ENCODE measurements at places on chromosomes 1 and 21.
A peak's percentile ranks its signal among the peaks of the same experiment; 100 is the strongest.

DNA sequence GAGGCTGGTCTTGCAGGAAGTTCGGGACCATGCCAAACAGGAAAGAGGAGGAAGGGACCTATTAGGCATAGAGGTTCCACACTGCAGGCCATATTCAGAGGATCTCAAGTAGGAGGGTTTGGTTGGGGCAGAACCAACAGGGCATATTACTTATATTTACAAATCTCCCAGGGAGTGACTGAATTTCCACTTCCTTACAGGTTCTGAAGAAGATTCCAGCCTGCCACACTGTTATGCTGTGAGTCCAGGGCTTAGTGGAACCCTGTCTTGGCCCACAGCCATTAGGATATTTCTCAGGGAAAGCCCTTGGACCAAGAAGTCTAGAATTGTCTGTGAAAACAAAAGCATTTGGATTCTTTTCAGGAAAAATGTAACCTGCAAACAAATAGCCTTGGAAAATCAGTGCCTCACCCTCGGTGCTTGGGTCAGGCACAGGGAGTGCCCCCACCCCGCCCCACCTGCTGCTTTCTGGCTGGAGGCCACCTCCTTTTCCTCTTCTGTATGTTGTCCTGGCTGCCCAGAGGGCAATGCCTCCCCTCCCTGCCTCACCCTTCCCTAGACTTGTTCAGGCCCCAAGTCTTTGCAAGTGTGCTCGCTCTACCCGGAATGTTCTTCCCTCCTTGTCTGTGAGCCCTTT, 41.0 kb upstream of the JUN start:
- H3K27me3 ChIP-seq: no peaks in the 10 kb centered on the region
- no peak overlapping the region for H3K27ac ChIP-seq
- H3K36me3 ChIP-seq: no peaks in the 10 kb centered on the region

GRCh38 chr1:100037927-100038659, 68.3 kb downstream of the SLC35A3 start:
- DNase-seq: peak; percentile 78
- H3K4me3 ChIP-seq: peak overlapping the region; percentile 76
- peak overlapping the region; percentile 87 for H3K27ac ChIP-seq
- no peaks in the 10 kb centered on the region for H3K36me3 ChIP-seq
- H3K4me1 ChIP-seq: no peaks in the 10 kb centered on the region

DNA sequence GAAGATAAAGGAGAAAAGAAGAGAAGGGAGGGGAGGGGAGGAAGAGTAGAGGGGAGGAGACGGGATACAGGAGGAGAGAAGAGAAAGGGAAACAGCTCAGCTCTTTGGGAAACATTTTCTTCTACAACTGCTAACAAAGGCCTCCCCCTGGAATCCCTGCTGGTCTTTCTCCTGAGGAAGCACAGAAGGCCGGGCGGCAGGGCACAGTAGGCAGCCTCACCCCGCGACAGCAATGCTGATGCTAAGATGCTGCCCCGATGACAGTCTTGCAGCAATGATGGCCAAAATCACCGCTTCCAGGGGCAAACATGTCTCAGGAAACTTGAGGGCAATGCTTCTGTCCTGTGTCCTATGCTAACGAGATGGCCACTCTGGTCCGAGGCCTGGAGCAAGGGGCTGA, 5.2 kb downstream of the KIAA2013 start:
- peaks cover 5% of the 10 kb centered on the region for H3K4me1 ChIP-seq
- DNase-seq: no peak
- H3K27me3 ChIP-seq: no peaks in the 10 kb centered on the region

DNA sequence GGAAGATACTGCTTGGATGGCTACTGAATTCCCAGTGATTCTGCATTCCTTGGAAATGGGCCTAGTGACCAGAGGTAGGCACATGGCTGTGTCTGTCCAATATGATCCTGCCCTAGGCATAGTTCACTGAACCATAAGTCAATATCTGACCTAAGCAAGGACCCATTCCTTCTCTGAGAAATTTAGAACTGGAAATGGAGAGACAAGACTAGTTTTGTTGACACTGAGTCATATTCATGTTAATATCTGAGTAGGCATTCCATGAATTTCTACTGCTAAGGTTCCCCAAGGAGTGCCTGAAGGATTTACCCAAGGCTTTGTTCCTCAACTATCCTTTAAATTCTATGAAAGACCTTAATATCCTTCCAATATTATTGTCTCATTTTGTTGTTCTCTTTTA, 329.8 kb upstream of the BEND5 start:
- H3K27me3 ChIP-seq: no peaks in the 10 kb centered on the region
- H3K27ac ChIP-seq: no peak overlapping the region

GRCh38 chr1:181179987-181180365, 91.5 kb downstream of the IER5 start:
- no peak overlapping the region for H3K27ac ChIP-seq
- no peaks in the 10 kb centered on the region for H3K36me3 ChIP-seq
- no peaks in the 10 kb centered on the region for H3K4me1 ChIP-seq
- no peak overlapping the region for H3K4me3 ChIP-seq
- peak; percentile 16 for DNase-seq

- H3K4me1 ChIP-seq: no peaks in the 10 kb centered on the region
- H3K4me3 ChIP-seq: no peak overlapping the region
- H3K27me3 ChIP-seq: no peaks in the 10 kb centered on the region
- DNase-seq: no peak
Observed at GRCh38 chr1:240854367-240854766, 242.4 kb upstream of the GREM2 start.

DNA sequence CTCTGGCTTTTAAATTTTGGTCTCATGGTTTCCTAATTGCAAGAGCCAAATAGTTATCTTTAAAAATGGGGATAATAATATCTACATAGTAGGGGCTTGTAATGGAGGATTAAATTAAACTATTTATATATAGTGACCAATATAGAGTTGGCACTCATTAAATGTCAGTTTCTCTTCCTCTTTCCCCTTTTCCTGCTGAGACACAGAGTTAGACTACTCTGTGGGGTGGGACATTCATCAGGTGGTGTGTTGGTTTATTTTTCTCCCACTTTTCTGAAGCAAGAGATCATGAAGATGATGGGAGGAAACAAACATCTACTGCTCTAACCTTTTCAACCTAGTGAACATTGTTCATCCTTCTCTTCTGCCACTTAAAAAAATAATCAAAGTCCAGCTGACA, 17.3 kb upstream of the RAP1A start:
- no peaks in the 10 kb centered on the region for H3K36me3 ChIP-seq
- no peaks in the 10 kb centered on the region for H3K27me3 ChIP-seq
- DNase-seq: no peak
- H3K4me1 ChIP-seq: peaks cover 59% of the 10 kb centered on the region
- H3K4me3 ChIP-seq: no peak overlapping the region
- H3K27ac ChIP-seq: peak overlapping the region; percentile 97

GRCh38 chr1:202954057-202954745, 3.9 kb downstream of the ADIPOR1 start:
- no peak for DNase-seq
- no peaks in the 10 kb centered on the region for H3K27me3 ChIP-seq
- peaks cover 5% of the 10 kb centered on the region for H3K36me3 ChIP-seq
- no peak overlapping the region for H3K4me3 ChIP-seq
- peaks cover 17% of the 10 kb centered on the region for H3K4me1 ChIP-seq

DNA sequence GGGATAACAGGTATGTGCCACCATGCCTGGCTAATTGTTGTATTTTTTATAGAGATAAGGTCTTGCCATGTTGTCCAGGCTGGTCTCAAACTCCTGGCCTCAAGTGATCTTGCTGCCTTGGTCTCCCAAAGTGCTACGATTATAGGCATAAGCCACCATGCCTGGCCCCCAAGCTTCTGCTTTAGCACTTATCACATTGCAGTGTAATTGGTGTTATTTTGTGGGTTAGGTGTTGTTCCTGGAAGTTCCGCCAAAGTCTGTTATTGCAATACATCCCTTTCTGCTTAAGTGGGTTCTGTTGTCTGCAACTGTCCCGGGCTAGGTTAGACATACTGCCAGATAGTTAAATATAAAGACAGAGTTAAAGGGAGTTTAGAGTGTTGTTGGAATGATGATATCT, 3.4 kb downstream of the ZCCHC17 start:
- no peaks in the 10 kb centered on the region for H3K36me3 ChIP-seq
- no peak overlapping the region for H3K27ac ChIP-seq
- no peak overlapping the region for H3K4me3 ChIP-seq
- H3K27me3 ChIP-seq: no peaks in the 10 kb centered on the region
- H3K4me1 ChIP-seq: peaks cover 8% of the 10 kb centered on the region
- no peak for DNase-seq

- H3K27ac ChIP-seq: no peak overlapping the region
- no peak overlapping the region for H3K4me3 ChIP-seq
- H3K4me1 ChIP-seq: no peaks in the 10 kb centered on the region
- H3K27me3 ChIP-seq: no peaks in the 10 kb centered on the region
- no peak for DNase-seq
Observed at GRCh38 chr1:59139396-59139795, 157.5 kb upstream of the FGGY start.

GRCh38 chr21:34129039-34129891, 55.9 kb downstream of the MRPS6 start:
- DNase-seq: no peak
- no peak overlapping the region for H3K27ac ChIP-seq
- 0 out of 2 replicates have a peak, but pooled peaks cover 2% of the 10 kb centered on the region for H3K36me3 ChIP-seq
- H3K27me3 ChIP-seq: no peaks in the 10 kb centered on the region
- H3K4me3 ChIP-seq: no peak overlapping the region

GRCh38 chr1:161721738-161722343, 497 bp downstream of the FCRLB start:
- H3K27ac ChIP-seq: no peak overlapping the region
- no peak for DNase-seq
- H3K4me1 ChIP-seq: peaks cover 14% of the 10 kb centered on the region
- H3K36me3 ChIP-seq: no peaks in the 10 kb centered on the region

GRCh38 chr1:17232759-17233661, 15.9 kb upstream of the PADI3 start:
- H3K36me3 ChIP-seq: no peaks in the 10 kb centered on the region
- DNase-seq: no peak
- no peak overlapping the region for H3K27ac ChIP-seq
- H3K4me3 ChIP-seq: no peak overlapping the region
- H3K4me1 ChIP-seq: no peaks in the 10 kb centered on the region
- peaks cover 87% of the 10 kb centered on the region for H3K27me3 ChIP-seq

- no peak for DNase-seq
- H3K27ac ChIP-seq: no peak overlapping the region
- H3K4me3 ChIP-seq: no peak overlapping the region
- no peaks in the 10 kb centered on the region for H3K36me3 ChIP-seq
- no peaks in the 10 kb centered on the region for H3K27me3 ChIP-seq
Observed at GRCh38 chr21:34726627-34727337, 58.0 kb downstream of the CLIC6 start.

DNA sequence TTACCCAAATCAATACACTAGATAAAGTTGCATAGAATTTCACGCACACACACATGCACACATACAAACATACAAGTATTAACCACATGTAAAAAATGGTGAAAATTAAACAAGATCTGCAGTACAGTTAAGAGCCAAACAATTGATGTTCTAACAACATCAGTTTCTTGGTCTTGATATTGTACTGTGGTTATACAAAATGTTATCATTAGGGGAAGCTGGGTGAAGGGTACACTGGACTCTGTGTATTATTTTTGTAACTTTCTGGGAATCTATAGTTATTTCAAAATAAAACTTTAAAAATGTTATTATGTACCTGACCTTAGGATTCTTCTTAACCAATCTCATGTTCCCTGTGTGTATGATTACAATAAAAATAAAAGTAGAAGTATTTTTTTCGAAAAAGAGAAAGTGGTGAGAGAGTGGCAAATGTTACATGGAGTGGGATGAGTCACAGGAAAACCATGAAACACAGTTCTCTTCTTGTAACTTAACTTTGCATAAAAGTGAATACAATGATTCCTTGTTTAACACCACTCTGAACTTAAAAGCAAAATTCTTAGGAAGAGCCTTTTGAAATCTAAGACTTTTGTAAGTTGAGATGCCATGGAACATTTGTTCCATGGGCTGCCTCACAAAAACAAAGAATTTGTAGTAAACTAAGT, 101.6 kb upstream of the RUNX1 start:
- no peak overlapping the region for H3K4me3 ChIP-seq
- no peaks in the 10 kb centered on the region for H3K27me3 ChIP-seq
- H3K27ac ChIP-seq: no peak overlapping the region
- no peak for DNase-seq
- H3K36me3 ChIP-seq: no peaks in the 10 kb centered on the region

DNA sequence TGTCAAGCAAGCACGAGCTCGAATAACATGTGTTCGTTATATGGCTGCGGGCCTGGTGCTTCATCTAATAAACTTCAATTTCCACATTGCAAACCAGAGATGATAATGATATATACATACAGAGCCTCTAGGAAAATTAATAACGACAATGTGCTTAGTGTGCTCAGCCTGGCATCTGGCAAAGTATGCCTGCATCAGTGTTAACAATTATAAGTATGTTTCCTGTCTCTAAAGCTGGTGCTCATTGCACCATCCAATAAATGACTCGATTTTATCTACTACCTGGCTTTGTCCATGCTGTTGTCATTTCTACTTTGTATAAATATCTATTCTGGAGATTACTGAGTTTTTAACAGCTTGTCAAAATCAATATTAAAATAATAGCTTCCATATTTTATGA, 1402.6 kb downstream of the MRPL39 start:
- DNase-seq: no peak
- no peak overlapping the region for H3K4me3 ChIP-seq
- no peaks in the 10 kb centered on the region for H3K36me3 ChIP-seq
- no peak overlapping the region for H3K27ac ChIP-seq
- H3K27me3 ChIP-seq: no peaks in the 10 kb centered on the region
- H3K4me1 ChIP-seq: 0 out of 2 replicates have a peak, but pooled peaks cover 3% of the 10 kb centered on the region

- H3K4me3 ChIP-seq: no peak overlapping the region
- no peak for DNase-seq
- H3K27ac ChIP-seq: no peak overlapping the region
- no peaks in the 10 kb centered on the region for H3K36me3 ChIP-seq
Observed at GRCh38 chr21:28833182-28833581, 159.5 kb downstream of the LTN1 start.

- H3K4me3 ChIP-seq: no peak overlapping the region
- no peak for DNase-seq
- H3K27ac ChIP-seq: no peak overlapping the region
- no peaks in the 10 kb centered on the region for H3K4me1 ChIP-seq
- no peaks in the 10 kb centered on the region for H3K36me3 ChIP-seq
Observed at GRCh38 chr21:20353351-20353750, 644.9 kb upstream of the NCAM2 start.

All from MM.1S (cell line).